ENCODE measurements at places on chromosomes 2 and 18. TPM values are rescaled to one million over a fixed set of nuclear protein-coding genes. Genes with fewer than 3 reads are reported as not detected.

GRCh38 chr2:237642038-237642734, 14.8 kb downstream of the LRRFIP1 start:
- H3K4me3 ChIP-seq, result no peak overlapping the region
- H3K36me3 ChIP-seq, result peaks cover 8% of the 10 kb centered on the region
- DNase-seq, result no peak

DNA sequence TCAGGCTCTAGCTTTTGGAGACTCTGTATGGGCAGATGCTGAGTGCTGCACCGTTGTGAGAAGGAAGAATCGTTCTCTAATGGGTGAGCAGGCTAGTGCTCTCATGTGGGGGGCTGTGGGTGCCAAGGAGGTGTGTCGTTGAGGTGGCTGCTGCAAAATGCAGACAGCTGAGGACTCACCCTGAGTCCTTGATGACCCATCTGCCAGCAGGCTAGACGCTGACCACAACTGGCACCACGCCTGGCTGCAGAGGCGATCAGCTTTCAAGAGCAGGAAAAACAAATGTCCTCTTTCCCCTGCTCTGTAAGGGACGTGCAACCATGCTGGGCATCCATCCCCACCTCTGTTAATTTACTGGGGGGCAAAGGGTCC, 48.2 kb downstream of the HAUS1 start:
- no peaks in the 10 kb centered on the region for H3K36me3 ChIP-seq
- no peak for DNase-seq
- no peaks in the 10 kb centered on the region for H3K27me3 ChIP-seq
- no peak overlapping the region for H3K27ac ChIP-seq
- H3K4me1 ChIP-seq, result peaks cover 13% of the 10 kb centered on the region
- no peak overlapping the region for H3K4me3 ChIP-seq

DNA sequence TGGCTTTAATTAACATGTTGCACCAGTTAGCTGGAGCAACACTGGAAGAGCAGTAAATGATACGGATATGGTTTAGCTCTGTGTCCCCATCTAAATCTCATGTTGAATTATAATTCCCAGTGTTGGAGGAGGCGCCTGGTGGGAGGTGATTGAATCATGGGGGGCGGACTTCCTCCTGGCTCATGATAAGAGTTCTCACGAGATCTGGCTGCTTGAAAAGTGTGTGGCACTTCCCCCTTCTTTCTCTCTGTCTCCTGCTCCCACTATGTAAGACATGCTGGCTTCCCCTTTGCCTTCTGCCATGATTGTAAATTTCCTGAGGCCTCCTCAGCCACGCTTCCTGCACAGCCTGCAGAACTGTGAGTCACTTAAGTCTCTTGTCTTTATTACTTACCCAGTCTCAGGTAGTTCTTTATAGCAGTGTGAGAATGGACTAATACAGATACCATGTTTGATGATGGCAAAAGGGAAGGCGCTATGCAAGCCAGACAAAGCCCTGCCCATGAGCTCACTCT, 963.6 kb downstream of the SOCS6 start:
- no peak overlapping the region for H3K4me3 ChIP-seq
- H3K27ac ChIP-seq, result no peak overlapping the region
- no peak for DNase-seq
- no peaks in the 10 kb centered on the region for H3K4me1 ChIP-seq

GRCh38 chr2:98748292-98749065, 17.5 kb upstream of the MGAT4A start:
- H3K27ac ChIP-seq, result no peak overlapping the region
- H3K36me3 ChIP-seq, result no peaks in the 10 kb centered on the region
- no peak overlapping the region for H3K4me3 ChIP-seq
- no peak for DNase-seq
- H3K27me3 ChIP-seq, result peaks cover 2% of the 10 kb centered on the region

GRCh38 chr18:24126155-24126961, 12.5 kb upstream of the CABYR start:
- no peaks in the 10 kb centered on the region for H3K27me3 ChIP-seq
- H3K36me3 ChIP-seq, result no peaks in the 10 kb centered on the region
- H3K4me1 ChIP-seq, result no peaks in the 10 kb centered on the region
- H3K4me3 ChIP-seq, result no peak overlapping the region

GRCh38 chr2:6913415-6914157, 3.6 kb upstream of the RNF144A start:
- peaks cover 3% of the 10 kb centered on the region for H3K4me1 ChIP-seq
- H3K36me3 ChIP-seq, result no peaks in the 10 kb centered on the region
- DNase-seq, result no peak
- peaks cover 4% of the 10 kb centered on the region for H3K27me3 ChIP-seq
- H3K27ac ChIP-seq, result no peak overlapping the region

The BOK gene
- 47.5 TPM for total RNA-seq

Data from cardiac muscle cell (in vitro differentiated cells and primary cell).